PC-9 (cell line): ENCODE measurements at places on chromosomes 16 and 17.

DNA sequence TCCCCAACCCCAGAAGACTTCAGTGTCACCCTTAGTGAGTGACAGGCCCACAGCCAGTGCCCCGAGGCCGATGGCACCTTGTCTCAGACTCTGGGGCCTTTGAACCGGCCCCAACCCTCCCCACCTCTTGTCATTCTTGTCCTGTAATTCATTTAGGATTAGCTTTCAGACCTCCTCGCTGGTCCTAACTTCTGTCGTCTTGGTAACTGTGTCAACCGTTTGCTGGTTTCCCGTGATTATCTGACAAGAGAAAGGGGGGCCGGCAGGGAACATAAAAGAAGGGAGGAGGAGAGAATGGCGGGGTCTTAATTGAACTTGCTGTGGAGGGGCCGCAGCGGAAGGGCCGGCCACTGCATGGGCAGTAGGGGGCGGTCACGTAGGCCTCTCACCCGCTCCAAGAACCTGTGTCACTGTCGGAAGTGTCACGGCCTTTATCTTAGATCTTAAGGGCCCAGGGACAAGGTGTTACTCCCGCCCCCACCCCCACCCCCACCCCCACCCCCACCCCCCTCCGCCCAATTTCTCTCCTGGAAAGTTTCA lies 46.5 kb upstream of the GSE1 start:
- no peak for DNase-seq

- DNase-seq = no peak
Observed at GRCh38 chr16:79097771-79098170, 502.8 kb downstream of the MAF start.

GRCh38 chr17:32954477-32954876 lies 26.5 kb downstream of the TMEM98 start:
- DNase-seq = no peak

DNA sequence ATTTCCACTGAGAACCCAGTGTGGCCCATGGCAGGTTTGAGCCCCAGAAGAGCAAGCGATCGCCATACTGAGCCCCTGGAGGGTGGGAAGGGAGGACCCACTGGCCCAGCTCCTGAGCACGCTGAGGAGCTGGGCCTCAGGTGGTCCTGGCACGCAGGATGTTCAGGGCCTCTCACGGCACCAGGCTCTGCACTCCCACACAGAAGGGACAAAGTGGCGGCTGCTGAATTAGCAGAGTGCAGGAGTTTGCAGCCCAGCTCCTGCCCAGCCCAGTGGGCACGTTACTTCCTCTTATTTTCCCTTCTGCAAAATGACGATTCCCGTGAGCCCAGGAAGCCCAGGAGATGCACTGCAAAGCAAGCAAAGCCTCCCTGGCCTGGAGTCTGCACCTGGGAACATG lies 42.3 kb upstream of the MTSS2 start:
- DNase-seq = no peak

DNA sequence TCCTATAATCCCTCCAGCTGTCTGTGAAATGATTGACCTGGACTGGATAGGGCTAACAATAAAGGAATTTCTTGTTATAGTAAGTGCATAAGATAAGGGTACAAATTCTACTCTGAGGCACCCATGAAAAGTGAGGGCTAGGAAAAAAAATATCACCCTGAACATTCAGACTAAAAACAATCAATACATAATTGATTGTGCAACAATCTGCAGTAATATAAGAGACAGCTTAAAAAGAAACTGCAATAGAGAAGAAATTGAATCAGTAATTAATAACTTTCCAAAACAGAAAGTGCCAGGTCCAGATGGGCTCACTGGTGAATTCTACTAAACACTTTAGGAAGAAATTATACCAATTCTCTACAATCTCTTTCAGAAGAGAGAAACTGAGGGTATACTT lies 44.2 kb upstream of the CREBBP start:
- DNase-seq = no peak

DNA sequence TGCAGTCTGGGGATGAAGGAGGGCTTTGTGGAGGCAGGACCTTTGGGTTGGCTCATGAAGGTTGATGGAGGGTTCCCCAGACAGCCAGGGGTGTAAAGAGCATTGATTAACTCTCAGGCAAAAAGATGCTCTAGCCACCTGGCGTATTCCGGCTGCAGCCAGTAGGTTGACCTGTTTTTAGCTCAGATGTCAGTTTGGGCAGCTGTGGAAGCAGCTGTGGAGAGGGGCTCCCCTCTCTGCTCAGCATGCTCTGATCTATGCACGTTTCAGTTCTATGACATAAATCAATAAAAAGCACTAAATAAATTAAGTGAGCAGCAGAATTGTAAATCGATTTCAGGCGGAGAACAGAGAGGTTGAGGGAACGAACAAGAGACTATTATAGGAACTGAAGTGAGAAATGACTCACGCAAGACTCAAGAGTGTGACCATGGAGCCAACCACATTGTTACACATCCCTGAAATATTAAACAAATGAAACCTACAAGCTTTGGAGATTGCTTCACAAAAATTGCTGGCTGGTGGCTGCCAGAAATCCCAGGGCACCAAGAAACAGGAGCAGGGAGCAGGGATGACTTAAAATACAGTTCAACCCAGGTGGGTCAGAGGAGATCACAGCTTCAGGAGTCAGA lies 111.9 kb downstream of the GSG1L start:
- no peak for DNase-seq

- DNase-seq = peak; percentile 90
Observed at GRCh38 chr16:2163211-2163881, 7.8 kb downstream of the TRAF7 start.

- DNase-seq = no peak
Observed at GRCh38 chr16:62058412-62058811, 22.2 kb upstream of the CDH8 start.

DNA sequence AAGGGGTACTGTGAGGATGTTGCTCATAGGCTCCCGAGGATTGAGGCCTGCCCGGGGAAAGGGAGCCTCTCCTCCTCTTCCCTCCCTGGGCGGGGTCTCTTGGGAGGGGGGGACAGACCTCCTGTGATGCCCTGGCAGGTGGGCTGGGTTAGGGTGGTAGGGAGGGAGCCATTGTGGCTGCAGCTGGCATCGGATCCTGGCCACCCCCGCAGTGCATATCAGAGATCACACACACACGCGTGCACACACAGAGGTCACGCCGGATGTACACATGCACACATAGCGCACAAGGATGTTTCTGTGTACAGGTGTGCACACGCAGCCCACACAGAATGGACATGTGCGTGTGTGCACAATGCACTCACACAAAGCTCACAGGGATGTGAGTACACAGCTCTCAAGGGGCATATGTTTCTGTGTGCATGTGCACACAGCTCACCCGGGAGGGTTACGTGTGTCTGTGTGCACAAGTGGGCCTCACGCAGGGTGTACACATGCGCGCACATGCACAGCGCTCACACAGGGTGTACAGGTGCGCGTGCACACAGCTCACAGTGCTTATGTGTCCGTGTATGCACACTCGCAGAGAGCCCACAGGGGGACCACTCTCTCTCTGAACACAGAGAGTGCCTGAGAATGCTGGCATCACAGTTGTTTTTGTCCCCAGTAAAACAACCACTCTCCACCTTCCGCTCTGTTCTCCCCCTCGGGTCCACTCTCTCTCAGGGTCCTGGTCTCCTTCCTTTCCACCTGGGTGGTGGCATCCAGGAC lies 2.4 kb downstream of the GJD3 start:
- no peak for DNase-seq

- DNase-seq = no peak
Observed at GRCh38 chr16:86994651-86995171, 322.5 kb downstream of the C16orf95 start.

DNA sequence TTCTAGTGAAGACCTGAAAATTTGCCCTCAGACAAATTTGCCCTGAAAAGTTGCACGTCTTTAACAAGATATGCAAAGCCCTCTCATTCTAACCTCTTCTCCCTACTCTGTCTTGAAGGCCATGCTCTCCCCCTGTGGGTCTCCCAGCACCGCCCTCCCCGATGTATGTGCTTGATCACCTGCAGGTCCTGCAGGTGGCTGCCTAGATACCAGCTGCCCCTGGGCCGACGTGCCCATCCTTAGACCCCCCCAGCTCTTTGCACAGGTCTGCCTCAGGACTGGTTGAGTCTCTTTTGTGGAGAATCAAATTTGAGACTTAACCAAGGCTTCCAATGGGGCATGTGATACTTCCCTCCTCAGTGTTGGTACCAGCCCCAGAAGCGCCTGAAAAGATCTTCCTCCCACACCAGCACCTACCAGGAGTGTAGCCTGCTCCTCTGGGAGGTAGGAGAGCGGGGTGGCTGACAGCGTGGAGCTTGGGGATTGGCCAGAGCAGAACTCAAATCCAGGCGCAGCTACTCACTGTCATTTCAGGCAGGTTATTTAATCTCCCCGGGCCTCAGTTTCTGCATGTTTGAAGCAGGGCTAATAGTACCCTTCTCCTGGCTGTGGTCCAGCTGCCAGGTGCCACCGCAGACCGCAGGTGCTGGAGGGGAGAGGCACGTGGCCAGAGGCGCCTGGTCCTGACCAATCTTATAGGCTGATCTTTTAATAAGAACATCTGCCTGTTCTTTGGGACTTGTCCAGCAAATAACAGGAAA lies 4.5 kb upstream of the MRPL38 start:
- DNase-seq = no peak

DNA sequence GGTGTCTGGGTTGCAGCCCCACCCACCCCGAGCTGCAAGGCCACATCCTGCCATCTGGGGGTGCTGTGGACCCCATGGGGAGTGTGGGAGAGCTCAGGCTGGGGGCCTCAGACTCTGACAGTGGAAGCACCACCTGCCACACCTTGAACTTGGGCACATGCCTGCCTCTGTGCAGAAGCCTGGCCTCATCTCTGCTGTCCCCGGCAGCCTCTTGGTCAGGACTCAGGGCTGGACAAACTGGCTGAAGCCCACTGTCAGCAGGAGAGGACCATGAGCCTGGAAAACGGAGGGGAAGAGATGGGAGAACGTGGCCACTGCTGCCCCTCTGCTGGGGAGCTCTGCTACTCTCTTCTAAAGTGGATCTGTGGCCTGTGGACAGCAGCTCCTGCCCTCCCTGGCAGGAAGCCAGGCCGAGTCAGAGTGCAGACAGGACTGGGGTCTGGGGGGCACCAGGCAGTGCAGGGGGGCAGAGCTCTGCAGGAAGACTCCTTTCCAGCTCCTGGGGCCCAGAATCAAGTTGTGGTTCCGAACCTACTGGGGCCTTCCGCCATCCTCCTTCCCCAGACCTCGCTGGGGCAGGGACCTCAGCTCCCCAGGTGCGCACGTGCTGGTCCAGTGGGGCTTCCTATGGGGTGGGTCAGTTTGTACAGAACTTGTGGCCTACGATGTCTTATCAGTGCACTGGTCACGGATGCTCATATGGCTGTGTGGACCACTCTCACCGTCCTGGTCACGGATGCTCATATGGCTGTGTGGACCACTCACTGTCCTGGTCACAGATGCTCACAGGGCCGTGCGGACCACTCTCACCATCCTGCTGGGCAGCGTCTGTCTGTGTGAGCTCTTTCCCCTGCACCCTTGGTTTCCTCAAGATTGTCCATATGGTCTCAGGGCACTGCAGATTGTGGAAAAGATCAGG lies 207.7 kb downstream of the LAT start:
- DNase-seq = peak; percentile 22

DNA sequence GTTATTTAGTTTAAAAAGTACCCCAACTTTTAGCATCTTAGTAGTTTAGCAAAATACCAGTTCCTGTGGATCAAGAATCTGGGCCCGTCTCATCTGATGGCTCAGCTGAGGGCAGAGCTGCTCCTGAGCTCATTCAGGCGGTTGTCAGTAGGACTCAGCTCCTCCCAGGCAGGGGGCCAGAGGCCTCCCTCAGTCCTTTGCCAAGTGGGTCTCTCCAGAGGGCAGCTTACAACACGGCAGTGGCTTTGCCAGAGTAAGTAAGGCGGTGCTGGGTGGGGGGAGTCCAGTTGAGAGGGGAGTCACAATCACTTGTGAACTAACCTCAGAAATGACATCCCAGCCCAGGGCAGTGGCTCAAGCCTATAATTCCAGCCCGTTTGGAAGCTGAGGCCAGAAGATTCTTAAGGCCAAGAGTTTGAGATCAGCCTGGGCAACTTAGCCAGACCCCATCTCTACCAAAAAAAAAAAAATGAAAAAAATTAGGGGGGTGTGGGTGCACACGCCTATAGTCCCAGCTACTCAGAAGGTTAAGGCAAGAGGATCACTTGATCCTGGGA lies 81.5 kb upstream of the MED9 start:
- no peak for DNase-seq

GRCh38 chr17:30433514-30433913 lies 43.7 kb upstream of the GOSR1 start:
- DNase-seq = peak; percentile 75

DNA sequence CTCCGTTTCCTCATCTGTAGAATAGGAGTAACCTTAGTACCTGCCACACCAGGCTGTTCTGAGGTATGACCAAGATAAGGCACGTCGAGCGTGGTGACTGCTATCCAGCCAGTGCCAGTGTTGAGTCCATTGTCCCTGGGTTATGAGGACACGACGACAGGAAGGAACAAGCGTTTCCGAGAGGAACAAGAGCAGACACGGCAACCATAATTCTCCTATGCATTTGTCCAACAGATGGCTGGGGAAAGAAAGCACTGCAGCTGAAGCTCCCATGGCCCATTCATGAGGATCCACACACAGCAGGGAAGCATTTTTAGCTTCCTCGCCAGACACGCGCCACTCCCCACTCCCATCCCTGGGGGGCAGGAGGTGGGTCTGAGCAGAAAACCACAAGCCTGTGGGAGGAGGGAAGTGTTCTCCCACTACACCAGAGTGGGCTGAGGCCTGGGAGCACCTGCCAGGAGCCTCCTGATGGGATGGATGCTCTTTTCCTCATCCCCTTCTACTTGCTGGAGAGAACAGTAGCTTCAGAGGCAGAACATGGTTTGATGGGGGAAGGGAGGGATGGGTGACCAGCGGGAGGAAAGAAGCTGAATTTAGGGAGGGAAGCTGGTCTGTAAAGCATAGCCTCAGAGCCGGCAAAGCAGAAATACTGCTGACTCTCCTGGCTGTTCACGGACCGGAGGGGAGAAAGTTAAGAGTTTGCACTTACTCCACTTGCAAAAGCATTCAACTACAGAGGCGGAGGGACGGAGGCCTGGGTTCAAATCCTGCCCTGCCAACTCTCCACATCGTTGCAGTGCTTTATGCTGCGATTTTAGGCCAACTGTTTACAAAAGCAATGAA lies 2.7 kb downstream of the COTL1 start:
- DNase-seq = no peak

- no peak for DNase-seq
Observed at GRCh38 chr16:56257239-56257638, 66.0 kb downstream of the GNAO1 start.

DNA sequence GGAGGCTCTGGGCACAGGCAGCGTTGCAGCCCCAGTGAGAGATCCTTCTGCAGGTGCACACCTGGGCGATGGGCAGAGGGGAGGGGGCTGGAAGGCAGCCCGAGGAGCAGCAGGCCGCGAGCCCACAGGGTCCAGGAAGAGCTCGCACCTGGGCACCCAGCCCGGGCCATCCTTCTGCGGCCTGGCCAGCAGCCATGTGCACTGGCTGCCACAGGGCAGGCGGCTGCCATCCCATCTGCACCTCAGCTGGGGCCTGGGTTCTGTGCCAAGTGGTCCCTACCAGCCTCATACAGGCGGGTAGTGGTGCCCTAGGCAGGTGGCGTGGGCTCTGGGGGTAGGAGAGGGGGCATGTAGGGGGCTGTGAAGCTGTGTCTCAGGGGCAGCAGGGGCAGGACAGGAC lies 197.2 kb downstream of the RBFOX3 start:
- no peak for DNase-seq

- DNase-seq = no peak
Observed at GRCh38 chr16:11006656-11007055, 62.3 kb downstream of the CLEC16A start.
